ENCODE measurements at places on chromosomes 7 and 10.
A peak's percentile ranks its signal among the peaks of the same experiment; 100 is the strongest.

DNA sequence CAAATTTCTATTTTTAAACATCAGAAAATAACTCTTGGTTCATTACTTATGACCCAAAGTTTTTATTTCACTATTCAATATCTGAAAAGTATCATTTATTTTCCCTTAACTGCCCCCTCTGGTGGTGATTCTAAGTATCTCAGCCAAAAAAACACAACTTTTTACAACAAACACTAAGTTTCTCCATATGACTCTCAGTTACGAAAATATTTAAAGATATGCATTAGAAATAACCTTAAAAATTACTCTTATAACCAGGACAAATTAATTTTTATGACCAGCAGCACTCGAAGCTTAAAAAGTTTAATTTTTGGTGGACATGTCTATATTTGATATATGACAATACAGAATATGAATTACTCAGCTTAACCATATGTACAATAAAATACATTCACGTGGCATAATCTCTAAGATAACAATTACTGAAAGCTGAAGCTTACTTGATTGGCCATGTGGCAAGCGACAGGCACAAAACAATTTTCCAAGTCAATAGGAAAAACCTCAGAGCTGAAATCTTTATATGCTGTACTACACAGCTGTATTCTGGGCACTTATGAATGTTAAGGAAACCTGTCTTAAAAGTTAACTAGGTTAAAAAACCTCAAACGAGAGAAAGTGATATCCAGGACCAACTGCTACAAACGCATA is 2.3 kb downstream of the HNRNPA2B1 start:
- DNase-seq: no peak

GRCh38 chr10:29730969-29731368 is 96.2 kb upstream of the SVIL start:
- DNase-seq: peak; percentile 69

DNA sequence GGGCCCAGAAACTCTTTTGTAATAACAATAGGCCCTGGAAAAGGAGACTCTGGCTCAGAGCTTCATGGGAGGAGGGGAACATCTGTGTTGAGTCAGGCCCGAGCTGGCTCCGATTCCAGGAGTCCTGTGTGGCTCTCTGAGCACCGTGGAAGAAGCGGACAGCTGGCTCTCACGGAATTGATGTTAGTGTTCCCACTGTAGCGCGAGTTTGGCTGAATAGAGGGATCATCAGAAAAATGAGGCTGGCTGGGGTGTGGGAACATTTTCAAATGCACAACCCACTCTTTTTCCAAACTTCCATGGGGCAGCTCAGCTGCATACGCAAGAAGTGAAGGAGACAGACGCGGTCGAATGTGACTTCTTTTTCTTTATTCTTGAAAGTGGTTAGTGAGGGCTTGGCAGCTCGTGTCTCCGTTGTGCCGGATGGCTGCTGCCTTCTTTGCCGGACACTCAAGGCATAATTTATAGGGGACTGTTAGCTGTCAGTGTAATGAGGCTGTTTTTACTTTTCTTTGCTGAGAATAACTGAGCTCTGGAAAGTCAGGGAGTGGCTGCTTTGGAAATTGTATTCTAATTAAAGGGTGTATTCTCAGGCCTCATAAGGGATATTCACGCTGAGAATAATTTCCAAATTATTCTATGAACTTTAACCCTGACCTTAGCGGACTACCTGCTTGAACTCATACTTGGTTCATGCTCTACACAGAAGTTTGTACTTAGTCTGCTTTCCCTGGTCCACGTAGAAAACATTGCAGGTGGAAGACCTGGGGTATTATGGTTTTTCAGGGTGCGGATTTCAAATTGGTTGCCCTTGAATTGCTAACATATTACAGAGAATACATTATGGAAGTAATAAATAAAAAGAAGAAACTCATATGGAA is 23.1 kb downstream of the MDFIC start:
- DNase-seq: peak; percentile 77

- peak; percentile 92 for DNase-seq
These were observed 36.7 kb downstream of the EGFR start for GRCh38 chr7:55055479-55055878.

- DNase-seq: peak; percentile 69
These were observed 111.0 kb downstream of the NRP1 start for GRCh38 chr10:33223326-33224000.

DNA sequence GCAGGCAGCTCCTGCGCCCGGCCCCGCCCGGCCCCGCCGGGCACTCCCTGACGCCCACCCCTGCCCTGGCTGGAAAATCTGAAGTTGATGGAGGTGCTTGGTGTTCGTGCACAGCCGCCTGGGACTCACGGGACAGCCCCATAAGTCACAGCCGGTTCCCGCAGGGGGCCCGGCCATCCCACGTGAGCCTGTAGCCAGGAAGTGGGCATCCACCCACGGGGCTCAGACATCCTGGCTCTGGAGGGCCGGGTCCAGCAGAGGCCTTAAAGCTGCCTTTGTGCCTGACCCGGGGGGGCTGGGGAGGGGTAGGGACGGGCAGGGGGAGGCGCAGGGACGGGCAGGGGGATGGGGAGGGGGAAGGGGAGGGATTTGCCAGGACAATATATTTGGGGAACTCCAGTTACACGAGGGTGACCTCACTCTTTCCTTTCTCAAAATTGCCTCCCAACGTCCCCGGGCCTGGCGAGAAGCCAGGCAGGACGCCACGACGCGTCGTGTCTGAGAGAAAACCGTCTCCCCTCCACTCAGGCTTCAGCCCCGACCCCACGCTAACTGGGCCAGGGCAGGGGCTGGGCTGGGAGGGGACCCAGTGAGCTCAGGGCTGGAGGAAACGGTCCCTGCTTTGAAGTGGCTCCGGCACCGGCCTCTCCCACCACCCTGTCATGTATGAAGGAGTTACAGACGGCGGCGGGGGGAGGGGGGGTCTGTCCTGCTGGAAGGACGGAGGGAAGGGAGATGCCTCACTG is 82.1 kb upstream of the PDGFA start:
- DNase-seq: no peak

GRCh38 chr10:75037171-75038153 is 74.0 kb upstream of the SAMD8 start:
- no peak for DNase-seq

DNA sequence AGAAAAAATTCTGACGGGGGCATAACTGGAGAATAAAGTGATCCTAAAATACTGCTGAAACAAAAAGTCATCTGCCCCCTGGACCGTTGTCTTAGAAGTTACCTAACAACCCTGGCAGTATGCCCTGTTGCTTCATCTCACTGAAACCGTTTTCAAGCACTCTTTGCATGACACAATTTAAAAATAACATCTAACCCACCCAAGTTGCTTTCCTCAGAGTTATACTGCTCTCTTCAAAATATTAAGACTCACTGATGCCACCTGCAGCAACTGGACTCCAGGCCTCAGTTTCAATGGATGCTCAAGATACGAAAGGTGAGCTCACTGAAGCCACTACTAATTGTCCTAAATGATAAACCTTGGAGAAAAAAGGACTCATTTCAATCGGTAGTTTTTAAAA is 57.4 kb downstream of the CDK6 start:
- DNase-seq: peak; percentile 87

All from amniotic epithelial cell (primary cell).